ENCODE measurements at places on chromosomes 4 and X.
A peak's percentile ranks its signal among the peaks of the same experiment; 100 is the strongest.

- DNase-seq, result peak; percentile 35
These were observed 67.9 kb upstream of the SLC4A4 start for GRCh38 chr4:71270901-71271300.

GRCh38 chr4:78799551-78800495, 23.7 kb downstream of the BMP2K start:
- DNase-seq, result no peak

GRCh38 chr4:56655627-56656345, 25.3 kb downstream of the HOPX start:
- DNase-seq, result no peak

GRCh38 chr4:147299205-147299604, 181.7 kb upstream of the EDNRA start:
- no peak for DNase-seq

DNA sequence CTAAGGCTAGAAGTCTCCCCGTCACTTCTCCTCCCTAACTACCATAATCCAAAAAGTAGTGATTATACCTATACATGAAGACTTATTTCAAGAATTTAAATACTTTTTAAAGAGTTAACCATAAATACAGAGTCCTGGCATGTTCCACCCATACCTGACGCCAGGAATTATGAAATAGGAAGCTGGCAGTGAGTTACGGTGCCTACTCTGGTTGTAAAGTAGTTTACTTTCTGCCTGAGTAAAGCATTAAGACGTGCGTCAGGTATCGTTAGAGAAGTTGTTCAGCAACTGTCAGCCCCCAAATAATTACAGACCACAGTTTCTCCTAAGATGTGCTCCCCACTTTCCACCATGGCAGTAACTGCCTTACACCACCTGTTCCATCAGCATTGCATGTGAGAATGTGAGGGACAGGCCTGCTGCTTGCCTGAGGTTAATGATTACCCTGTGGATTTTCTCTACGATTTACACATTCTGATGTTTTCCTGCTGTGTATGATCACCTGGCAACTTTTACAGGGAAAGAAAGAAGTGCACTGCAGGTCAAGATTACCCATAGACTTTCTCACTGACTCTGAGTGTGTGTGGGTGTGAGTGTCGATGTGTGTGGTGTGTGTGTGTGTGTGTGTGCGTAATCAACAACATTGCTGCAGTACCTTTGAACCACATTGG, 92.3 kb upstream of the SLC7A11 start:
- no peak for DNase-seq

DNA sequence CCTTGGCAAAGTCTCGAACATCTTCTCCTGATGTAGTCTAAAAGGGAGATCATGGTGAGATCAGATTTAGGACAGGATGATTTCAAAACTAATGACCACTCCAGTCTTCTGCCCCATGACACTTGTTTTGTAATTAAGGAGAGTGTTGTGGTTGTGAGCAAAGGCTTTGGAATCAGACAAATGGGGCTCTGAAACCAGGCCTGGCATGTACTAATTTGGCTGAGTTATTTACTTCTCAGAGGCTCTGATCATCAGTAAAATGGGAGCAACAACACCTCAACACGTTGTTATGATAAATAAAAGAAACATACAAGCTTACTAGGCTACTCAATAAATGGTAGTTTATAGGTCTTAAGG, 106.9 kb upstream of the FTHL17 start:
- DNase-seq, result no peak

- DNase-seq, result no peak
These were observed 7.9 kb downstream of the SPARCL1 start for GRCh38 chr4:87521319-87521718.

DNA sequence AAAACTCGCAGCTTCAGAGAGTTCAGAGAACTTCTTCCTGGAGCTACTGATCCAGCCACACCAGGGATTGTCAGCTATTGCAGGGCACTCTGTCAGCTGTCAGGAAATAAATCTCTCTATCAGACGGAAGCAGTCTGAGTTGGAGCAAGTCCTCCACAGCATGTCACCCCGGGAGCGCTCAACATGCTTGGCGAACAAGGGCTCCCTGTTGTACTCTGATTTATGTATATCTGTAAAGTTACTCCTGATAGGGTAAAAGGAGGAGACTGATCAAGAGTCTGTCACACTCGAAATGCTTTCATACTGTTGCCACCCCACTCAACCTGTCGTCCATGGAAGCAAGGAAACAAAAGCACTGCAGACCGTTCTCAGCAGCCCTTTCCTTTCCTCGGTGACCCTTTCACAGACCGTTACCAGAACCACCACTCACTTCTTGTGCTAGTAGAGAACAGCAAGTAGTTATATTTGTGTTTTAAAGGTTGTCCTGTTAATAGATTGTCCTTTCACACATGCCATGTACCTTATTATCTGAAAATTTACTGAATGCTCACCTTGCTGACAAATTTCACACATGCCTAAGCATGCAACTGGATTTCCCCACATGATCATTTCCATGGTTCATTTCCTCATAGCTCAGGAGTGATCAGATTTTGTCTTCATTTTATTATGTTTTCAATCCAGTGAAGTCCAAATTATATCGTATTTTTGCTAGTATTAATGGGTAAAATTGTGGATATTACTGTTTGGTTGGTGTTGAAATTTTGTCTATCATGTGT, 2108.9 kb upstream of the TENM3 start:
- peak; percentile 21 for DNase-seq

GRCh38 chrX:11750694-11751093, 7.3 kb upstream of the MSL3 start:
- DNase-seq, result no peak

DNA sequence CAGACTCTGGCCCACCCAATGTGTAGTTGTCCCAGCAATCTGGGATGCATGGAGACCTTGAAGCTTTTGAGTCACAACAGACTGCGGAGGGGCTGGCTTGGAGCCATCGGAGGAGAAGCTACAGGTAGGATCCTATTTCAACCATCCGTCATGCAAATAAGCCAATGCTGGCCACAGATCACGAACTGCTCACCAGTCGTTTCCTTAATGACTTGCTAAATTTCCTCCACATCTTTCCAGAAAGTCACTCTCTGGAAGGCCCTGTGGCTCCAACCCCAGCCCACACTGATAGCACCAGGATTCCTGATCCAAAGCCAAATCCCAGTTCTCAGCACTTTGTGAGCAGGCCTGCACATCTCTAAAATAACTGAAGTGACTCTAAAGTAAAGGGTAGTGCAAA, 321.3 kb downstream of the RAB28 start:
- DNase-seq, result no peak

DNA sequence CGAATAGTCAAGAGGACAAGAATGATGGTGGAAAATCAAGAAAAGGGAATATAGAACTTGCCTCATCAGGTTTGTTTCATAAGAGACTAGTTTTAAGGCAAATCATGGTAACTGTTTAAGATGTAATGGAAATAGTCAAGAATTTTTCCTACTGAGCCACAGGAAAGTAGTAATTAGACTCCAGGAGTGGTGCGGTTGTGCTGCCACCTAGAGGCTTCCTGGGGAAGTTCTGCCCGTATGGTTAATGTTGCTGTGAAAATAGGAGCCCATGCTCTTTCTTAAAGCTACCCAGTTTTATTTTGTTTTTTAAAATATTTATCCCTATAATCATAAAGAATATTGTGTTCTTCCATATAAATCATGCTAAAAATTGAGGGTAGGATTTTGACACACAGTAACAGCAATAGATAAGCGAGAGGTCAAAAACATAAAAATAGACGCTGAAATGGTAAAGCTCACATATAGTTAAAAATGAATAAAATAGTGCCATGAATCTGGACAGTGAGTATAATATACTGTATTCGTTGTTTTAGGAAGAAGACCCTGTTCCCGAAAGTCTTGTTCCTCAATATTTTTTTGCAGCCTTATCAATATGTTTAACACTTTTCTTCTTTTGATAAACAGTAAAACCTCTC, 87.0 kb downstream of the PHOX2B start:
- DNase-seq, result peak; percentile 7

DNA sequence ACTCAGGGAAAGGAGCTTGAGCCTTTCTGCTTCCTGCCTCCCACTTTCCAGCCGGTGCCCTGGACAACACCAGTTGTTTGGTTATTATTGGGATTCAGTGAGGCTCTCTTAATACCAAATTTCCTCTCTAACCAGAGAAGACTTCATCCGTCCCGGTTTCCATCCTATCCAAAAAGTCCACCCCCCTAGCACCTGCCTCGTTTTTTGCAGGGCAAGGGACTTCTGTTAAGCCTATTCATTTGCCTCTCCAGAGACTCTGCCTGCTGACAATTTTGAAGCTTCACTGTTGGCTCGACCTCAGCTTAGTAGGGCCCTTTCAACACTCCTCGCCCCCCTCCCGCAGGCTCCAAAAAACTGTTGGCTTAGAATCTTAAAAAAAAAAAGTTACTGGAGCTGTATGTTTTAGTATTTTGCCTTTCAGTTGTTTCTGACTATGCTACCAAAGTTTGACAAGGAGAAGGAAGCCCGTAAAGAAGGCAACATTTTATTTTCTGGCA, 779 bp upstream of the PRSS12 start:
- no peak for DNase-seq

DNA sequence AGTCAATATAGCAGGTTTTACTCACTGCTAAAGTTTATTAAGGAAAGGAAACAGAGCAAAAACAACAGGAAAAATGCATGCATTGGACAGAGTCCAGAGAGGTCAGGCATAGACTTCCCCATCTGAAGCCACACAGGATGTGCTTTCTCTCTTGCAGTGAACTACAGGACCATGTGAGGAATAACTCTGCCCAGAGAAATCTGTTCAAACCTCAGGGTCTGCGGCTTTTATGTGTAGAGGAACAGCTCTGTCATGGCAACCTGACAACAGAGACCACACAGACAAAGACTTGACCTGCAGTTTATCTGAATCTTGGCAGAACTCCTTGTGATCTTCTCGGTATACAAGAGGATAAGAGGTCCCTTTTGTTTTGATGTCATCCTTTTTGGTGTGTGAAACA, 46.3 kb upstream of the LONRF3 start:
- no peak for DNase-seq

- no peak for DNase-seq
These were observed 48.1 kb downstream of the DCLK2 start for GRCh38 chr4:150126201-150126863.

DNA sequence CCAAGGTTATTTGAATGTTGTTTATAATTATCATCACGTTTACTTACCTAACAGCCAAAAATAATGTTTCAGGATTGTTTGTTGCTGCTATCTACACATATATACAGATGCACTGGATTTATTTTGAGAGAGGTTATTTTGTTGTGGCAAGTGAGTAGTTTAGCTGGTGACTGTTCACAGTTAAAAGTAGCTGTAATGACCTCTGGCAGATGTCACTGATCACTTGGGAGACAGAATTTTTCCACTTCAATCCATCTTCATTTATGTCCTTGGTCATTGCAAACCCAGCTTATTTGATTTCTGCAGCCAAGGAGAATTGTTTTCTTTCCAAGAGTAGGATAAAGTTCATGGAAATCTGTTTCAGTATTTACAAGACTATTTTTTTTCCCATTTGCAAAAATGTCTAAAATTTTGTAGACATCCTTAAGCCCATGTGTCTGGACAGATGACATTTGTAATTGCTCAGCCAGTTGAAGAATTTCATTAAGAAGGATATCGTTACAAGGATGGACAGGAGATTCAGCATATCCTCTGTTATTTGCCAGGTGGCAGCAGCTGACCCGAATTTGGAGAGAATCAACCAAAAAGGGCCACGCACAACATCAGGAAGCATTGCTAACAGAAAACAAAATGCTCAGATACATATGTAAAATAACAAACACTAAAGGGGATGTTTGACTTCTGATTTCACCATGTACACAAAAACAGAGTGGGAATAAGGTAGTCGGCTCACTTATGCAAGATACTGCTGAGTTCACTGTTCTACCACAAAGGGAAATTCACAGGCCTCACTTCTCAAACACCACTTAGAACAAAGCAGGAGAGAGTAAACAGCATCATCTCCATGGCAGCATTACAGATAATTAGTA, 64.5 kb downstream of the GPRIN3 start:
- DNase-seq, result no peak

DNA sequence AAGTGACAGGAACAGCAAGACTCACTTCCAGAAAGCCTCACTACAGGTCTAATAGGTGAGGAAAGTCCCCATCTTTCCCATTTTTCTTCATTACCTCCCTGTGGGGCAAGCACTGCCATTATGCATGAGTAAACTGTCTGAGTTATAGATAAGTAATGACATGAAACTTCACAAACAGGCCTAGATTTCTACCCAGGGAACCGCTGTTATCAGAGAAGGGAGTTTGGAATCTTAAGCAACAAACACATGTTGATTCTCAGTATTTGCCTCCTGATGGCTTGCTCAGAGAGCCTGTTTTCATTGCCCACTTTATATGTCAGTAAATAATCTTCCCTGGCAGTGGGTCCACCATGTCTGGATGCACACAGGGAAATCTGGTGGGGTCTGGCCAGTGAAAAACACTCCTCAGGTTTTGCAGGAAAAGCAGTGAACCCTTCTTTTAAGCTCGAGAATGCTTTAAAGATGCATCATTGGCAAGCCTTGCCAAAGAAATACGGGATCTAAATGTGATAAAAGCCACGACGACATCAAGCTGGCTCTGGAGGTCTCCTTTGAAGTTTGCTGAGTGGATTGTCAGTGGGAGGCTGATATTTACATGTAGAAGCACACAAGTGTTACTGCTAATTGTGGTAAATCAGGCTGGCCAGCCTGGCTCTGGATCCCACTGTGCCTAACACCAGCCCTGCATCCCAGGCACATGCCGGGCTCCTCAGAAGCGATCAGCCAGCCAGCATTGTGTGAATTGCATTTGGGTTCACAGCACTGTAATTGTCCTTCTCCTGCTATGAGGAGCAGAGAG, 25.2 kb downstream of the PDGFRA start:
- no peak for DNase-seq

DNA sequence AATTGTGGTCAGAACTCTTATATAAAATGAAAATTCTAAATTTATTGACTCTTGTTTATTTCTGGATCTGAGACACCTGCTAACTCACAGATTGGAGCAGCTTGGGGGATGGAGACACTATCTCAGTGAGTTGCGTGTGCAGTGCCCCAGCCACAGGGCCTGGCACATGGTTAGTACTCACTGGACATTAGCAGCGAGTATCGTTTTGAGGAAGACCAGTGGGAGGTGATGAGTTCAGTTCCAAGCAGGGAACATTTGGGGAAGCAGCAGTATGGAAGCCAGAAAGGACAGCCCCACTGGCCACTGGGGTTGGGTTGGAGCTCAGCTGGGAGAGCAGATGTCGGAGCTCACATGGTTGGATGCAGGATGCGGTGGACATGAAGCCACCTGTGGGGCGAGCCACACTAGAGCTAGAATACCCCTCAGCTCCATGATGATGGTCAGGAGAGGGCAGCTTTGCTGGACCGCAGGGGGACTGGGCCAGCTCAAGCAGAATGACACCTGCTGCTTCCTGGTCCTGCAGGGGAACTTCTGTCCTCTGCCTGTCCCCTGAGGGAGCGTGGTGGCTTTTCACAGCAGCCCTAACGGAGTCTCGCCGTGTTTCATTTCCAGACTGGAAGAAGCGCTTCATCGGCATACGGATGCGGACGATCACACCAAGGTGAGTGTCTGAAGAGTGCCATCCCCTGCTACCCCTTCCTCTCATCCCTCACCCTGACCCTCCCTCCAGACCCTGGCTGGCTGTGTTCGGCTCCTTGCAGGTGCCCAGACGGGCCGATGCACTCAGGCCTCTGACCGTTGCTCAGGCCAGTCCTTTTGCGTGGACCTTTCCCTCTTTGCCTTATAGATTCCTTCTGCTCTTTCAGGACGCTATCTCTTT, 32.5 kb downstream of the HTRA3 start:
- no peak for DNase-seq

- DNase-seq, result no peak
These were observed 265.3 kb downstream of the PCDH18 start for GRCh38 chr4:137267024-137267423.

Measured in SHP77 treated with DMSO at 0.1 percent for 48 hours (cell line).